CD4-positive, alpha-beta T cell treated with Interleukin-1 beta for 1 hour (primary cell): ENCODE measurements at places on chromosomes 12 and 14.

GRCh38 chr14:22387776-22388241 lies 201.2 kb downstream of the DAD1 start:
- DNase-seq, result no peak

DNA sequence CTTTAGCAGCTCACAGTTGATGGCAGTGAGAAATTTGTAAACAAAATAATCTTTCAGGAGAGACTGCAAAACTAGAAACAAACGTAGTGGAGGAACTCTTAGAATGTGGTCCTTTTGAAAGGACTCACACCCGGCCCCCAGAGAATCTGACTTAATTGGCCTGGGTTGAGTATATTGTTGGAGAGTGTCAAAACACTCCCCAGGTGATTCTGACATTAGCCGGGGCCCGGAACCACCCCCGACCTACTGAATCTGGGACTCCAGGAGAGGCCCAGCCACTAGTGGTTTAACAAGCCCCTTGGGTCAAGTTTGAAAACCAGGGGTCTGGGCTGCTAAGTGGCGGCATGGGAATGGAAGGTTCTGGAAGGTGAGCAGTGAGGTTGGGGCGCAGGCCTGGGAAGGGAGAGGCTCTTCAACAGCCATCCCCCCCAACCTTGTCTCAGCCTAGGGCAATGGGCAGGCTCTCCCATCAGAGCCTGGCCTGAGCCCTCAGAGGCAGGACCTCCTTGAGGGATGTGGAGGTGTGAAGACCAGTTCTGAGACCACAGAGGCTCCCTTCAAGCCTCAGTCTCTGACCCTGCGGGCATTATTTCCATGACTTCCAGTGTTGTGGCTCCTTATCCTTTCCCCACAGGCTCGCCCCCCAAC lies 1.1 kb upstream of the ELK3 start:
- DNase-seq, result no peak

DNA sequence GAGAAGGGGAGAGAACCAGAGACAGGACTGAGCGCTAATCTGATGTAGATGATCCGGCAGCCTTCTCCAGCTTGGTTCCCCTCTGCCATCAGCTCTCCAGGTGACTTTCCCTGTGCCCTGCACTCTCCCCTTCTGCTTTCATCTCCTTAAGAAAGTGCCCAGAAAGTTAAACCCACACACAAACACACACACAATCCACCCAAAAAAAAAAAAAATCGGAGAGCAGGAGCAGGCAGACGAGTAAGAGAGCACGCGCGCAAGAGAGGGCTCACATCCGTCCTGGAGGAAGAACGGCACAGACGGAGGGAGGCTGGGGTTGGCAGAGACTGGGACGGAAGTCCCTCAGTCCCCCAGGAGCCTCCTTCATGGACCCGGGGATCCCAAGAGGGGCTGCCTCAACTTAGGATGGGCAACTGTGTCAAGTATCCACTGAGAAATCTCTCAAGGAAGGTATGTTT lies 9.8 kb downstream of the CABP1 start:
- no peak for DNase-seq

- DNase-seq, result no peak
Observed at GRCh38 chr12:74049348-74049747, 488.3 kb upstream of the ATXN7L3B start.

- no peak for DNase-seq
Observed at GRCh38 chr14:58947156-58947555, 241.3 kb upstream of the DAAM1 start.

DNA sequence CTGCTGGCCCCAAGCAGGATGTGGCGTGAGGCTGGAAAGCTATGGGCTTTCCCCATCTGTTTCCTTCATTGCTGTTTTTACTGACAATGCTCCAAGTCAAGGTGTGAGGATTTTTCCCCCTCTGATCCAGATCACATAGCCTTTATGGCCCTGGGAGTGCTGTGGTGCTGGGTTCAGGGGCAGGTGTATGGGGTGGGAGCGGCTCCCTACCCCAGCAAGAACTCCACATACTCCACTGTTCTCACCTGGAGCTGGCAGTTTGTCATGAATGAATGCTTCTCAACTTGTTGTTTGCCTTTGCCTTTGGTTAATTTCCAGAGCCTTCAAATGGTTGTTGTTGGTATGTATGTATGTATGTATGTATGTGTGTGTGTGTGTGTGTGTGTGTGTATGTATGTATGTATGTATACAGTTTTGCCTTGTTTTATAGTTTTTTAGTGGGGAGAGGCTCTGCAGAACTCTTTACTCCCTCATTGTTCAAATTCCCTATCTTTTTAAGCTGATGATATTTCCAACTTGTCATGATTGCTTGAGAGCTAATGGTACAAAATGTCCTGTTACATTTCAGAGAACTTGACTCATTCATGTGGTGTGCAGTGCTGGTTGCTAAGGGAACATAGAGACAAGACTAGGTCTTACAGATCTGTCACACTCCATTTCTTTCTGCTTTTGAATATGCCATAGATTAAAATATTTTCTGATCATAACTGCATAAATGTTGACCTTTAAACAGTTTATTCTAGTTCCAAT lies 36.6 kb upstream of the ASPG start:
- no peak for DNase-seq

DNA sequence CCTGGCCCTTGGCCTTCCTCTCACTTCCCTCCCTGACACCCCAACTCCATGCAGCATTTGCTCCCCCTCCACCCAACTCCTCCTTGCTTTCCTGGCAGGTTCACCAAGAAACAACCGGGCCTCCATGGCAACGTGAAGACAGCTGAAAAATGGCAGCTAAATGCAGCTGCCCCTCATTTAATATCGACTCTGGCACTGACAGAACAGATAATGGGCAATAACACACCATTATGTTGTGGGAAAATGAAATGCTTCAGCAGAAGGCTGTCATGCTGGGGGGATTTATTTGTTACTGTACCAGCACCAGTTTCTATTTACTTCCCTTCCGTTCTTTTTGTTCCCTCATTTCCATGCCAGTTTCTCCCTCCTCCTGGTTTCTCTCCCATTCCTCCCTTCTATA lies 440.8 kb downstream of the NRXN3 start:
- no peak for DNase-seq
